ENCODE measurements at places on chromosomes 16 and 17.
A peak's percentile ranks its signal among the peaks of the same experiment; 100 is the strongest.

DNA sequence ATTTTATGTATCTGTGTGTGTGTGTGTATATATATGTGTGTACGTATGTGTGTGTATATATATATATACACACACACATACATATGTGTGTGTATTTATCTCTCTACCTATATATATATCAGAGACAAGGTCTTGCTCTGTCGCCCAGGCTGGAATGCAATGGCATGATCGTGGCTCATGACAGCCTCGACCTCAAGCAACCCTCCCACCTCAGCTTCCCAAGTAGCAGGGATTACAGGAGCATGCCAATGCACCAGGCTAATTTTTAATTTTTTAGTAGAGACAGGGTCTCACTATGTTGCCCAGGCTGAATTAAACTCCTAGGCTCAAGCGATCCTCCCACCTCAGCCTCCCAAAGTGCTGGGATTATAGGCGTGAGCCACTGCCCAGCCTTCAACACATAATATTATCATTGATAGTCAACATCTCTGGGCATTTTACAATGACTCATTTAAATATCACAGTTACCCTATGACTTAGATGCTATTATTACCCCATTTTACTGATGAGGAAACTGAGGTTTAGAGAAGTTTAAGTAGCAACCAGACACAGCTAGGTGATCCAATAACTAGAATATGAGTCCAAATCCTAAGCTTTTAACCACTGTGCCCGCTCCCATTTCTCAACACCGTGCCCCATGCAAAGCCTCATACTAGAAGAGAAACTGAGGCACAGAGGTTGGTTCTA lies 24.3 kb downstream of the G6PC3 start:
- DNase-seq = no peak

DNA sequence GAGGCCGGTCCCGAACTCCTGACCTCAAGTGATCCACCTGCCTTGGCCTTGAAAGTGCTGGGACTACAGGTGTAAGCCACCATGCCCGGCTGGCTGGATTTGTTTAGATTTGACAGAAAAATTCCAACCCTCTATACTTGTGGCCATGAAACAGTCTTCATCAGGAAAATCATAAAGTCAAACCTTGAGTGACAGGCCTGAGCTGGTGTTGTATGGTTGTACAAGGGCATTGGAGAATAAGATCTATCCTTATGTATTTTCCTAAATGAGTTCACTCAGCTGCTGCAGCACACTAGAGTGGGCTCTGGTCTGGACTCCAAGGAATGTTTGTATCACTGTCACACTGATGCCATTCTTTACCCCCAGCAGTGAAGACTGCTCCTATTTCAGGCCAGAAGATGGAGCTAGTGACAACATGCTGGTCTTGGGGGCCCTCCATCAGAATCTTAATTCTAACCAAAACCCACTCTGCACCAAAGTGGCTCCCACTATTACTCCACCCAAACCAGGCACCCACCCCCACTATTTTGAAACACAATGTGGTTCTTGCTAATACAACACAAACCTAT lies 27.4 kb downstream of the SNX11 start:
- DNase-seq = no peak

GRCh38 chr16:2473446-2473926 lies 1.4 kb upstream of the TBC1D24 start:
- no peak for DNase-seq

GRCh38 chr17:34246446-34246845 lies 8.6 kb upstream of the CCL2 start:
- no peak for DNase-seq

DNA sequence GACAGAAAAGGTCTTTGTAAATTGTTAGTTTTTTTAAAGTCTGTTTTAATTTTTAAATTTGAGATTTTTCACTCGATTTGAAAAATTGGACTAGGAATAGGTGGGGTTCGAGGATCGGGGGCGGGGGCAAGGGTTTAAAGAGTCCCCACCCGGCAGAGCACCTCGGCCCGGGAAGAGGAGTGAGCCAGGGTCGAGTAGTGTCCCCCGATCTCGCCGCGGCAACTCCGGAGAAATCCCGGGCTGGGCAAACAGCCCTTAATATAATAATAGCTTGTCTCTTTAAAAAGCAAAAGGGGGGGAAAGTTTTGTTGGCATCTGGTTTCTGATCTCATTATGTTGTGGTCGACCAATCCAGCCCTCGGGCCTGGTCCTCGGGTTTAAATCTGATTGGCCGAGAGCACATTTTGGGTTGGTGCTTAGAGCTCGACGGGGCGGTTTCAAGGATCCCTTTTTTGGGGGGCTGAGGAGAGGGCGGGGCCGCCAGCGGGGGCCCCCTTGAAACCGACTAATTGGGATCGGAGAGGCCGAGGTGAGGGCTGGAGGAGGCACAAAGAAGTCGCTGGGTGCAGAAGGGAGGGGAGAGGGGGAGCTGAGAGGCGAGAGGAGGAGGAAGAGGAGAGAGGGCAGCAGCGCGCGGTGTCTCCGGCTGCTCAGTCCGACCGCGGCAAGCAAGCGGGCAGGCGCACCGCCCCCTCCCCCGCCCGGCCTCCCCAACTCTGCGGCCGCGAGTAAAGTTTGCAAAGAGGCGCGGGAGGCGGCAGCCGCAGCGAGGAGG lies at the start of gene FZD2:
Gene FZD2 (plus strand): TSS at position 653 of the 775 bp plus-strand sequence. CDS start 205 bp downstream, outside the sequence.
- DNase-seq = peak; percentile 95

DNA sequence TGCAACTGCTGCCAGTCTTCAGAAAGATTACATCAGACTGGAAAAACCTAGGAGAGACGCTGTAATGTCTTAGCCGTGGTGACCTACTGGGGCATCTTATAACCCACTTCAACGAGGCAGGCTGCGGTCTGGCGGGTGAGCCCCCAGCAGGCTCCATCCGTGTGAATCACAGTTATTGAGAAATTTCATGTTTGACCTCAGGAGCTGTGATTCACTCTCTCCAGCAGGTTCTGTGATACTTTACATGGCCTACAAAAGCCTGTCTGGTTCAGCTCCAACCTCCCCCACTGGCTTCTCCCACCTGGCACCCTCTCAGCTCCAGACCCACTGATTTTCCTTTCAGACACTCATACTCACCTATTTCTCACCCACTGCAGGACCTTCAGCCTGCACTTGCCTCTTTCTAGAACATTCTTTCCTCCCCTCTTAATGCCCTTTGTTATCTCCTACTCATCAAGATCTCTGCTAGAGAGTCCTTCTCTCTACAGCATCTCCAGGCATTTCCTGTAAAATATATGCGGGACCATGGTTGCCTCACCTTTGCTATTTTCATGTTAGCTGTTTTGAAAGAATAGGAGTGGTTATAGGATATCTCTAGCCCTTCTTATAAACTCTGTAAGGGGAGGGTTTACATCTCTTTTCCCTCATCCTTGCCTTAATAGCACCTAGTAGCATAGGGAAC lies 227.9 kb downstream of the MAF start:
- no peak for DNase-seq

DNA sequence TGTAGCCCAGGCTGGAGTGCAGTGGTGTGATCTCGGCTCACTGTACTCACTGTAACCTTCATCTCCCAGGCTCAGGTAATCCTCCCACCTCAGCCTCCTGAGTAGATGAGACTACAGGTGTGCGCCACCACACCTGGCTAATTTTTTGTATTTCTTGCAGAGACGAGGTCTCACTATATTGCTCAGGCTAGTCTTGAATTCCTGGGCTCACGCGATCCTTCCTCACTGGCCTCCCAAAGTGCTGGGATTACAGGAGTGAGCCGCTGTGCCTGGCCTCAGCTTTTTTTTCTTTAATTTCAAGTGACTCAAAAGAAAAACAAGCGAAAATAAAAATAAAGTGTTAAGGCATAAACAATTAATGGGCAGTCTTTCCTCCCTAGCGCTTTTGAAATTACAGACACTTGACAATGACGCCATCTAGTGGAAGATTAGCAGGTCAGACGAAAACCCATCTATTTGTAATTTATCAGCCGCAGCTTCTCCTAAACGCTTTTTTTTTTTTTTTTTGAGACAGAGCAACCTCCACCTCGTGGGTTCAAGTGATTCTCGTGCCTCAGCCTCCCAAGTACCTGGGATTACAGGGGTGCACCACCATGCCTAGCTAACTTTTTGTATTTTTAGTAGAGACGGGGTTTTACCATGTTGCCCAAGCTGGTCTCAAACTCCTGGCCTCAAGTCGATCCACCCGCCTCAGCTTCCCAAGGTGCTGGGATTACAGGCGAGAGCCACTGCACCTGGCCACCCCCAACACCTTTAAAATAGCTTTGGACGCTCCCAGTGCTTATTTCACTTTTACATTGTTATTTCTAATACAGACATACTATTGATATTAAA lies 28.1 kb upstream of the PECAM1 start:
- peak; percentile 70 for DNase-seq

DNA sequence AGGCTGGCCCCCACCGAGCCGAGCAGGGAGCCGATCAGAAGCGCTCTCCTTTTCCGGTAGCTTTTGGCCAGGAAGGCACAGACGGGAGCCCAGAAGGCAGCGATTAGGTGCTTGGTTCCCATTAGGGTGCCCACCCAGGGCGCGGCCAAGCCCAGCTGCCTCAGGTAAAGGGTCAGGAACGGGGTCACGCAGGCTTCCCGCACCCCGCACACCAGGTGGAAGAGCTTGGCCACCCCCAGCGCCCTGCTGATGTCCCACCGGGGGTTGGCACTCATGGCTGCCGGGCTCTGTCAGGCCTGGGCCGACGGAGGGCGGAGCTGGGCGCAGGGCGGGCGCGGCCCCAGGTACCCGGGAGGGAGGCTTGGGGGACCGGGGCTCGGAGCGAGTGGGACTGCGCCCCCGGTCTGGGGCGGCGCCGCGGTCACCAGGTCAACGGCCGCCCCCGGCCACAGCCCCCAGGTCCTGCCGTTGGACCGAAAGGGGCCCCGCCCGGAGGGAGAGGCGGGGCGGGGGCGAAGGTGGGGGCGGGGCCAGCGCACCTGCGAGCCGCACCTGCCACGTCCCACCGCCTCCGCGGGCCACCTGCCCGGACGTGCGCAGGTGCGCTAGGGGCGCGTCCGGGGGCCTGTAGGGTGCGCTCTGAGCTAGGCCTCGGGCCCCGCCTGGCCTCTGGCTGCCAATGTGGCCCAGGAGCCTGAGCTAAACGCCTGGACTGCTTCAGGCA lies at the start of gene MFSD6L:
Gene MFSD6L (minus strand): TSS at position 520 of the 724 bp plus-strand sequence. CDS start 245 bp downstream, at position 275.
- peak; percentile 80 for DNase-seq

- peak; percentile 84 for DNase-seq
Observed at GRCh38 chr17:75130632-75131277, 787 bp downstream of the NT5C start.

DNA sequence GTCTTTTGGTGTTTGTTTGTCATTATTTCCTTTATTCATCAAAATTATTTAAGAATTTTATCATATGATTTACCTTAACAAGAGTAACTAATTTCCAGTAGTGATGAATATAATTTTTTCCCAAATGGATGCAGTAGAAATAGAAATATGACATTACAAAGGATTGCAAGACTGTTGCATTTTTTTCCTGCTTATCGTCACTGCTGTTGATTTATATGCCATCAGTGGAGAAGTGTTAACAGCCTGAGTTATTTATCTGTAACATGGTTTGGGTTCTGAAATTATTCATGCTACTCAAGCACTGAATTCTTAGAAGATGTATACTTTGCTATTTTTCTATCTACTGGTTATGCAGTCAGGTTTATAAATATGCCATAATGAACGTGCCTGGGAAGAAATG lies 68.6 kb downstream of the TMEM100 start:
- no peak for DNase-seq

DNA sequence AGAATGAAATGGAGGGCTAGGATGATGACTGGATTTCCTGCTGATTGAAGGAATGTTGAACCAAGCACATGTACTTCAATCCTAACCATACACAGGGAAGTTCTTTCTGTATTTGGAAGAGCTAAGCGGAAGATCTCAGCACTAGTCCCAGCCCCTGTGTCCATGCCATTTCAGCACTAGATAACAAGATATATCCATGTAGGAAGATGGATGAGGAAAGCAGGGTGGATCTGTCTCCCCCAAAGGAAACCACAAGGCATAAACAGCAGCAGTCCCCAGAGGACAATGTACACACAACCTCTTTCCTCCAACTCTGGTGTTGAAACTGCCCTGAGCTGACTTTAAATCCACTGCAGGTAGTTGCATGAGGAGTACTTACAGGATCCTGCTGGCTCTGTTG lies 75.1 kb downstream of the GRIN2A start:
- DNase-seq = no peak

DNA sequence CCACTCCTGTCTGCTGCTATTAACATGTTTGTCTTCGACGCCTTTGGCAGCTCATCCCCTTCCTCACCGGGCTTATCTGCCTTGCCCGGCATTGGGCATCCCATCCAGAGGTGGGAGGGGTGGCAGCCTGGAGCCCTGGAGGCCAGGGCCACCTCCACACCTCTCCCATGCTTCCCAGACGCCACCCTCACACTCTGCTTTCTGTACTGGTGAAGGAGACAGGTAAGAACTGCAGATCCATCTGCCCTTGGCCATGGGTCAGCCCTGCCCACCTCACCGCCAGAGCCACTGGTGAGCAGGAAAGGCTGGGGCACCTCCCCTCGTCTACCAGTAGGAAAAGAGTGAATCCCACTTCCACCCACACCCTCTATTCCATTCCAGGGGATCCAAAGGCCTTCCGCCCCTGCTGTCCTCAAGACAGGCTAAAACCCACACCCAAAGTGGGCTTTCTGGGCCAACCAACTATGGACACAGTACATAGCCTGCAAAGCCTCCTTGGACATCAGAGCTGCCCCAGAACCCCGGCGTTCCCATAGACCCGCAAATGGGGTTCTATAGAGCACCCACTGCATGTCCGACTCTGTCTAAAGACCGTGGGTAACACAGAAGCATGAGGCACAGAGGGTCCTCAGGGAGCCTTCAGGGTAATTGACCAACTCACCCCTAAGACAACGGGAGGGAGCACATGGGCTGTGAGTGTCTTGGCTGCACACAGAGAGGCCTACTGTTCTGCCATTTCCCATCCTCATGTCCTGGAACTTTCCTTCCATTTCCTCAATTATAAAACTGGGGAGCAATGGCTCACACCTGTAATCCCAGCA lies 23.4 kb upstream of the RBFOX3 start:
- no peak for DNase-seq

- DNase-seq = no peak
Observed at GRCh38 chr17:80655608-80656007, 111.0 kb downstream of the RPTOR start.

DNA sequence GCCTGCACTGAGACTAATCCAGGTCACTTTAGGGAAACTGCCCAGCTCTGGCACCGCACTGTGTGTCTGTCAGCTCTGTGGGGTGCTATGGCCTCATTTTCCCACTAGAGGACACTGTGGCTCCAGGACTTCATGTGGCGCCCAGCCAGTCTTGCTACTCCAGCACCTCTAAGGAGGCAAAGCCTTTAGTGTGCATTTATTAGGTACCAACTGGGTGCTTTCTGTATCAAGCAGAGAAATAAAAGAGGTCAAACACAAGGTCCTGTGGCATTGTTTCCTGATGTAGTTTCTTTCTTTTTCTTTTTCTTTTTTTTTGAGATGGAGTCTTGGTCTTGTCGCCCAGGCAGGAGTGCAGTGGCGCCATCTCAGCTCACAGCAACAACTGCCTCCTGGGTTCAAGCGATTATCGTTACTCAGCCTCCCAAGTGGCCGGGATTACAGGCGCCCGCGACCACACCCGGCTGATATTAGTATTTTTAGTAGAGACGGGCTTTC lies 12.5 kb upstream of the RHBDL3 start:
- DNase-seq = peak; percentile 54

DNA sequence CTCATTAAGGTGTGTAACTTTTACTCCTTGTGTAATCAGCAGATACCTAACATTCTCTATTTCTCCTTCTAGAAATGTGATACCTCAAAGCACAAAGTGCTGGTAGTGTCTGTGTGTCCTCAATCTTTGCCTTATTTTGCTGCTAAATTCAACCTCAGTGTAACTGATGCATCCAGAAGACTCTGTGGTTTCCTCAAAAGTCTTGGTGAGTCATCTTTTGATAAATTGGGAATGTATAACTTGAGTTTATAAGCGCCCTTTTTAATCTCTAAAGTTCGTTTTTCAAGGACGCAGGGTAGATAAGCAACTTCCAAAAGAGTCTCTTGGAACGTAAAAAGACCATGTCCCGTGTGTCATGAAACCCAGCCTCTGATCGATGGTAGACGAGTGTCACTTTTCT lies 10.2 kb downstream of the NARF start:
- DNase-seq = no peak

All from SW480 (cell line).